ENCODE measurements at places on chromosomes 11 and 22. TPM values are rescaled to one million over a fixed set of nuclear protein-coding genes. Genes with fewer than 3 reads are reported as not detected.
A peak's percentile ranks its signal among the peaks of the same experiment; 100 is the strongest.

GRCh38 chr22:42922374-42923191, 65.5 kb upstream of the ARFGAP3 start:
- no peak for DNase-seq

MAP6 gene
- 0.16 TPM for total RNA-seq

DNA sequence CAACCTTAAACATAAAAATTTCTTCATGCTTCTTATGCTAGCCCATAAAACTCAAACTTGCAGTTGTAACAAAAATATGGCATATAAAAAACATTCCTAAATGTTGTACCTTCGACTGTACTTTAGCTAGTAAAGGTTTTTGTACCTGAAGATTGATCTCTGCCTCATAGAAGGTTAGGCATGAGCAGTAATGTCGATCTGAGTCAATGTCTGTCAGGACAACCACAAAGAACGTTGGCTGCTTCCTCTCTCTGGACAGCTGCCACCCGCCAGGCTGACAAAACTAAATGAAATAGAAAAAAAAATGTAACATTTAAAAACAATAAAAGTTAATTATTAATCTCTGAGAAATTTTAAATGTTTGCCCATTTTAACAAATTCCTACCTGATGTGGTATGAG, 251.3 kb downstream of the SBF2 start:
- DNase-seq = no peak

DNA sequence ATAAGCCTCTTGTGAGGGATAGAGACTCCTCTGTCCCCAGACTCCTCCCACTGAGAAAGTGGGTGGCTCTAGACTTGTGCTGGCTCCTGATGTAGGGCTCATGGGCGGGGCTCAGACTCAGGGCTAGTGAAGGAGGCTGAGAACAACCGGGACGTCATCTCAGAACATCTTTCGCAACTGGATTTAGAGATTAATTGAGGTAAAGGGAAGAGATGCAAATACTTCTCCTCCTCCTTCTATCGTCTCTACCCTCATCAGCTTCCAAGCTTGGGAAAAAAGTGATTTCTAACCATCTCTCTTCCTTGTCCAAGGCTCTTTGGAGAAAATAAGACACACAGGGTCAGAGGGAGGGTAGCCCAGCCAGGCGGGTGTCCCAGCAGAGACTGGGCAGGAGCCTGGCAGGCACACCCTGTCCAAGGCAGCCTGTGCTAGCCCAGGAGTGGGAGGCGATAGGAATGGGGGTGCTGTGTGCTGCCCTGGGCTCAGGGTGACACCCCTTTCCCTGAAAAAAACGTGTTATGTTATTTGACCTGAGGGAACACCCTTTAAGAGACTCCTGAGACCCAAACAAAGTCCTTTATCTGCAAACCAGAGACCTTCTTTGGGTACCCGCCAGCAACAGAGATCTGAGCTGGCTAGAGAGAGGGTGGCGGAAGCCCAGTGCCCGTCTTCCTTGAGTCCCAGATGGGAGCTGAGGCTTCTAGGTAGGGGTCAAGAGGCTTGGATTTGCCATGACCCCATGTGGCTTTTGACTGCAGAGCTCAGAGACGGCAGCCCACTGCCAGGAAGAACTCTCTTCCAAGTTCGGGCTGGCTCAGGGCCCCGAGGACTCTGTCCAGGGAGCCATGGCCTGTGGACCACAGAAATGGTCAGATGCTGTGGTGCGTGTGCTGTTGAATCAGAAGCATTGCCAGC, 160.9 kb downstream of the ADAMTS15 start:
- no peak for DNase-seq

- DNase-seq = peak; percentile 51
Observed at GRCh38 chr11:65419772-65420481, 2.7 kb upstream of the NEAT1 start.

- no peak for DNase-seq
Observed at GRCh38 chr11:107736546-107736945, 24.7 kb upstream of the SLN start.

STIM1 gene
- total RNA-seq = 45.6 TPM

GRCh38 chr11:95829580-95830259, 39.4 kb downstream of the CEP57 start:
- DNase-seq = no peak

GRCh38 chr22:45154383-45154782, 9.3 kb upstream of the NUP50 start:
- DNase-seq = no peak

LINC01488 gene
- not detected for total RNA-seq

PDE3B gene
- total RNA-seq = 47.0 TPM

- no peak for DNase-seq
Observed at GRCh38 chr11:61509043-61510029, 787 bp downstream of the LRRC10B start.

DNA sequence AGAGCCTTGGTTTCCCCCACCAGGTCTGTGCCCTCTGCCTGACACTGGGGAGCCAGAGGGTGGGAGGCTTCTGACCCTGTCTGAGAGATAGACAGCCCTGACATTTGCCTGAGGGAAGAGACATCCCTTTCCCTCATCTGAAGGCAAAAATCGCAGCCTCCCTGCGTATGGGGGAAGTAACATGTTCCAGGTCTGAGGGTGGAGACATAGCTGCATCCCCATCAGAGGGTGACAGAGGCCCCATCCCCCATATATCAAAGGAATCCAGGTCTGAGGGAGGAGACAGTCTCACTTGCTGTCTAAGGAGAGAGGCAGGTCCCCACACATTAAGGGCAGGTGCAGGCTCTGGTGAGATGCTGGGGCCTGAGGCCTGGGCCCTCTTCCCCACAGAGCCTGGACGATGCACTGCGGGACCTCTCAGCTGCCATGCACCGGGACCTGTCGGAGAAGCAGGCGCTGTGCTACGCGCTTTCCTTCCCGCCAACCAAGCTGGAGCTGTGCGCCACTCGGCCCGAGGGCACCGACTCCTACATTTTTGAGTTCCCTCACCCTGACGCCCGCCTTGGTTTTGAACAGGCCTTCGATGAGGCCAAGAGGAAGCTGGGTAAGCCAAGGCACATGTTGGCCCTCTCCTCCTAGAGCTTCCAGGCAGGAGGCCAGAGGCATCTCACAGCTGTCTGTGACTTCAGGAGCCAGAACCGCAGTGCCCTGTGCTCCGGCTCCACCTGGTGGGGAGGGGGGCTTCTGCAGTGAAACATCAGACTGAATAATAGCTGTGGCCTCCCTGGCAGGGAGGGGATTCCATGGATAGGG, 16.1 kb upstream of the RELT start:
- DNase-seq = no peak

SLC43A1 gene
- 25.3 TPM for total RNA-seq

DNA sequence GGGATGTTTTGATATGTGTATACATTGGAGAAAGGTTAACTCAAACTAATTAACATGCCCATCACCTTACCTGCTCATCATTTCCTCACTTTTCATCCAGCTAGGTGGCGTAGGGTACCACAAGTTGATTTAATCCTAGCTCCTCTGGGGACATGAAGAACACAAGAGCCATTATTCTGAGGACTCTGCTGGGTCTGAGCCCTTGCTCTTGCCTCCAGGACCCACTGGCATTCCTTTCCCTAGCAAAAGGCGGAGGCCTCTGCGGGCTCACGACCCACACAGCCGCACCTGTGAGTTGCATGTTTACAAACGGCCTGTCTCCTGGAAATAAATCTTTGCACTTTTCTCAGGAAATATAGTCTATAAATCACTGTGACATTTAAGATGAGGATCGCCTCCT, 871.9 kb downstream of the TBC1D22A start:
- DNase-seq = no peak

MMP8 gene
- total RNA-seq = not detected

GNAZ gene
- 2.6 TPM for total RNA-seq

KRTAP5-2 gene
- not detected for total RNA-seq

CCDC85B gene
- 86.7 TPM for total RNA-seq

MUC6 gene
- not detected for total RNA-seq

- DNase-seq = peak; percentile 59
Observed at GRCh38 chr22:38570779-38571364, 889 bp upstream of the DMC1 start.

FOLR2 gene
- not detected for total RNA-seq

DNA sequence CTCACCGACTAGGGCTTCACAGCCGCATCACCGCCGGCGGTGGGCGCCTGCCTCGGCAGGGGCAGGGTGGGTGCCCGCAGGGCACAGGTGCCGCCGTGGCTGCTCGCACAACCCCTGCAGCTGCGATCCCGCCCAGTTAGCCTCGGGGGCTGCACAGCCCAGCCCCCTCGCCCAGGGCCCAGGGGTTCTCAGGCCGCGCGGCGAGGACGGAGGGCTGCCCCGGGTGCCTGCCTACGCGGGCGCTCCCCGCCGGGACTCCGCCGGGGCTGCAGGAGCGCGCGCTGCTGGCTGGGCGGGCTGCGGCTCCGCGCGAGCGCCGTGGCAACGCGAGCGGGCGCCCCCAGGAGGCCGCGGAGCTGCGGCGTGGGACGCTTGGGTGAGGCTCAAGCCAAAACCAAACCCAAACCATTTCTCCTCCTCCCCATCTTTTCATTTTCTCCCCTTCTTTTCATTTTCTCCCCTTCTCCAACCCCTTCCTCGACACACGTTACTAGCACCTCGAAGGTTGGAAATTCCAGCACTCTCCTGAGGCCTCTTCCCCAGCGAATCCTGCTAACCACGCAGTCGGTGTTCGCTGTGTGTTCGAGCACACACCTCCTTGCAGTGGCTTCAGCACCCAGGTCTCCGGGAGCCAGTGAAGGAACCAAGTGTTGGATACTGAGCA, at the start of gene MICAL3:
Gene MICAL3, minus strand, starts transcription at position 286 of the 664 bp plus-strand sequence. CDS start 117,749 bp downstream, outside the sequence.
- DNase-seq = peak; percentile 56

DNA sequence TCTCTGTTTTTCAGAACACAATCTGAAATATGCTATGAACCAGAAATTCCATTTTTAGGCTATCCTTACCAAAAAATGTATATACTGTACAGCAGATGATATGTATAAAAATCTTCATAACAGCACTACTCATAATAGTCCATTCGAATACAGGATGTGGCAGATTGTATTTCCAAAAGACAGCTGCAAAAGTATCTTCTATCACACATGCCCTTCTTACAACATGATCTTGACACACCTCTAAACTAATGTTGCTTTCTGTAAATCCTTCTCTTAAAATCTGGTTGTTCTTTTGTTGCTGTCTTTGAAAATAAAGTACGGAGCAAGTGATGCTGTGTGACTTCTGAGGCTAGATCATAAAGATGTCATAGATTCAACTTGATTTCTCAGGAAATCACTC, 409.9 kb upstream of the LUZP2 start:
- no peak for DNase-seq

DNA sequence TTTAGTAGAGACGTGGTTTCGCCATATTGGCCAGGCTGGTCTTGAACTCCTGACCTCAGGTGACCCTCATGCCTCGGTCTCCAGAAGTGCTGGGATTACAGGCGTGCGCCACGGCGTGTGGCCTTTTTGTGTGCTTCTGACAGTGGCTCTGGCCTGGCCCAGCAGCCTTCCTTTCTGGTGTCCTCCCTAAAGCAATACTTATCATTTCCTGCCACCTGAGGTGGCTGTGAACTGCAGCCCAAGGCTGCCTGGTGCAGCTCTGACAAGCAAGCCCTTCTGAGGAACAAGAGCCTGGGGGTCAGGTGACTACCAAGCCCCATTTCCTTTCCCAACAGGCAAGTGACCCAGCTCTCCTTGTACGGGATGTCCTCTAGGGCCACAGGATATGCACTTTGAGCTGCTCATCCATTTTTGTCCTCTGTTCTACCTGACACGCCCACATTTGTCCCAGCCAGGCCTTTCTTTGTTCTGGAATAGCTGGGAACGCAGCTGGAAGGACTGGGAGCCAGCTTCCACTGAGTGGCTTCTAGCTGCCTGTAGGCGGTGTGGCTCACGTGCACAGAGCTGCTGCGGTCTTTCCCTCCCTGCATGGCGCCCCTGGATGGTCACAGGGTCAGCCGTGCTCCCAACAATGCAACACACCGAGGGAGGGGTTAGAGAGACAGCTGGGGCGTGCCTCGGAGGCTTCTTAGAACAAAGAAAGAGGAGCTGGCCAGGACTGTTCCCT, 12.3 kb upstream of the BID start:
- DNase-seq = no peak

- no peak for DNase-seq
Observed at GRCh38 chr11:74446532-74446938, 20.8 kb downstream of the KCNE3 start.

- no peak for DNase-seq
Observed at GRCh38 chr11:29879560-29879959, 137.3 kb downstream of the KCNA4 start.

FBLN1 gene
- total RNA-seq = not detected

GRCh38 chr11:126440276-126440675, 84.8 kb downstream of the ST3GAL4 start:
- no peak for DNase-seq

C11orf86 gene
- total RNA-seq = not detected

DNA sequence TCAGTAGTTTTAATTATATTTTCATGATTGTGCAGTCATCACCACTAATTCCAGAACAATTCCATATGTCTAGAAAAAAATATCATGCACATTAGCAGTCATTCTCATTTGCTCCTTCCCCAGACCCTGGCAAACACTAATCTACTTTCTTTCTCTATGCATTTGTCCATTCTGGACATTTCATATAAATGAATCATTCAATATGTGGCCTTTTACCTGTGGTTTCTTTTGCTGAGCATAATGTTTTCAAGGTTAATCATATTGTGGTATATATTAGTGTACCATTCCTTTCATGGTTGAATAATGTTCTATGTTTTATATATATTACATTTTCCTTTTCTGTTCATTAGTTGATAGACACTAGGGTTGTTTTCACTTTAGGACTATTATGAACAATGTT, 811.1 kb upstream of the RAG2 start:
- no peak for DNase-seq

- no peak for DNase-seq
Observed at GRCh38 chr11:118921121-118921928, 4.4 kb downstream of the BCL9L start.

ADAMTS15 gene
- not detected for total RNA-seq

DNA sequence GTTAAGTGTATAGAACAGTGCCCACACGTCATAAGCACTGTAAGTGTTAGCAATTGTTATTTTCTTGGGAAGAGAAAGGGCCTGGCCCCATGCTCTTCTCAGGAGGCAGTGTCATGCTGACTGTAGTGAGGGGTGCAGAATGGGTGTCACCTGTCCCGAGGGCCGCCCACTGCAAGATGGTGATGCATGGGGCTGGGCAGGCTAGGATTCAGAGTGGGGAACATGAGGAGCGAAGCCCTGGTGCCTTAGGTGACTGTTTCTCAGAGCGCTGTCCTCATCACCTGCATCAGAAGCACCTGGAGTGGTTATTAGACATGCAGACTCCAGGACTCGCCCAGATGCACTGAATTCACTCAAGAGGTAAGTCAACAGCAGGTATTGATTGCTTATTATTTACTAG, 101.0 kb upstream of the PARVA start:
- no peak for DNase-seq

GRCh38 chr11:20397281-20397680, 9.8 kb downstream of the PRMT3 start:
- peak; percentile 15 for DNase-seq
